ENCODE measurements at places on chromosomes 12 and 14.

DNA sequence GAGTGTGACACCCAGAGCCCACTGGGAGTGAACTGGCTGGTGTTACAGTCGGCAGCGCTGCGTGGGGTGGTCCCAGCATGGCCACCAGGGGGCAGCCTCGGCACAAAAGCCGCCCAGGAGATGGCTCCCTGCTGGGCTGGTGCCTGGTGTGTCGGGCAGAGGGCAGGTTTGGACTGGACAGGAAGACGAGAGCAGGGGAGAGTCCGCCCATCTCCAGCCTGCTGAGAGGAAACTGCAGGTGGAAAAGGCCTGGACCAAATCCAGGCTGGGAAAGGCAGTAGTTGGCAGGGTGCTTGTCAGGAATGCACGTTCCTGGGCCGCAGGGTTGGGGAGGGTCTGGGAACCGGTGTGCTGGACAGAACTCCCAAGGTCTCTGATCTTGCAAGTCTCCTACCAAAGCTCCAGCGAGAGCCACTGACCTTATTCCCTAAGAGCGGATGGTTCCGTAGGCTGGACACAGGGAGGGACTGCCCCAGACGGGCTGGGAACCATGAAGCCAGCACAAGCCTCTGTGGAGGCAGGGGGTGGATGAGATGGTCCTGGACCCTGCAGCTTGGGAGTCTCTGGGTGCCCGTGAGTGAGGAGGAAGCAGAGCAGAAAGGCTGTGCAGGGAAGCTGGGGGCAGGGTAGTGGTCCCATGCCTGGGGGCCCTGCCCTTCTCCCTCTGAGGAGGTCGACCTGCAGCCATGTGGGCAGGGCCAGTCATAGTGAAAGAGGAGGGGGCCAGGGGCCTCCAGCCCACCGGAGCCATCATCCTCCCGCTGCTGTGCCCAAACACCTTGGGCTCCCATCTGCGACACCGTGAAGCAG lies 1.8 kb downstream of the AHNAK2 start:
- peak; percentile 80 for DNase-seq

GRCh38 chr12:54060975-54061778 lies 7.5 kb downstream of the HOXC4 start:
- DNase-seq, result no peak

DNA sequence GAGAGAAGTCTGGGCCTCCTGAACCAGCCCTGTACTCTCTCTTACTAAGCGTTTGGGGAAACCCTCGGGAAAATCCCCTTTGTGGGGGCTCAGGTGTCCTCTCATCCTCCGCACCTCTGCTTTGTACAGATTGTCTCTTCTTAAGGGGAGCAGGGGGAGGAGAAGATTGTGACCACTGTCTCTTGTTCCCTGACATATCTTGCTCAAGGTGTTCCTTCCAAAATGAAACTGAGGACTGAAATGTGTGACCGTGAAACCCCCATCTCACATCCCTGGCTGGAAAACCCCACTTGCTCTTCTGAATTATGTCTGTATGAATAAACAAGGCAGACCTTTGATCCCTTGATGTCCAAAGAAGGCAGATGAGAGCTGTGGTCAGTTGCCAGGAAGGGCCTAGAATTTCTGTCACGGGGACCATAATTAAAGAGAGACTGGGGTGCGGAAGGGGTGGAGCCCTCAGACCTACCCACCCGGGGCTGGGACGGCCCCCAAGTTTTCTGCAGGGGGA lies 369.8 kb downstream of the AACS start:
- no peak for DNase-seq

DNA sequence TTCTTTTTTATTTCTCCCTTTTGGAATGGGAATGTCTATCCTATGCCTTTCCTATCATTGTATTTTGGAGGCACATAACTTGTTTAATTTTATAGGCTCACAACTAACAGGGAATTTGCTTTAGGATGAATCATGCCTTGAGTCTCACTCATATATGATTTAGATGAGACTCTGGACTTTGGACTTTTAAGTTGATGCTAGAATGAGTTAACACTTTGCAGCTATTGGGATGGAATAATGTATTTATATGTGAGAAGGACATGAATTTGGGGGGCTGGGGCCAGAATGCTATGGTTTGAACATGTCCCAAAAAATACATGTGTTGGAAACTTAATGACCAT lies 365.3 kb downstream of the ZFP36L1 start:
- DNase-seq, result no peak

DNA sequence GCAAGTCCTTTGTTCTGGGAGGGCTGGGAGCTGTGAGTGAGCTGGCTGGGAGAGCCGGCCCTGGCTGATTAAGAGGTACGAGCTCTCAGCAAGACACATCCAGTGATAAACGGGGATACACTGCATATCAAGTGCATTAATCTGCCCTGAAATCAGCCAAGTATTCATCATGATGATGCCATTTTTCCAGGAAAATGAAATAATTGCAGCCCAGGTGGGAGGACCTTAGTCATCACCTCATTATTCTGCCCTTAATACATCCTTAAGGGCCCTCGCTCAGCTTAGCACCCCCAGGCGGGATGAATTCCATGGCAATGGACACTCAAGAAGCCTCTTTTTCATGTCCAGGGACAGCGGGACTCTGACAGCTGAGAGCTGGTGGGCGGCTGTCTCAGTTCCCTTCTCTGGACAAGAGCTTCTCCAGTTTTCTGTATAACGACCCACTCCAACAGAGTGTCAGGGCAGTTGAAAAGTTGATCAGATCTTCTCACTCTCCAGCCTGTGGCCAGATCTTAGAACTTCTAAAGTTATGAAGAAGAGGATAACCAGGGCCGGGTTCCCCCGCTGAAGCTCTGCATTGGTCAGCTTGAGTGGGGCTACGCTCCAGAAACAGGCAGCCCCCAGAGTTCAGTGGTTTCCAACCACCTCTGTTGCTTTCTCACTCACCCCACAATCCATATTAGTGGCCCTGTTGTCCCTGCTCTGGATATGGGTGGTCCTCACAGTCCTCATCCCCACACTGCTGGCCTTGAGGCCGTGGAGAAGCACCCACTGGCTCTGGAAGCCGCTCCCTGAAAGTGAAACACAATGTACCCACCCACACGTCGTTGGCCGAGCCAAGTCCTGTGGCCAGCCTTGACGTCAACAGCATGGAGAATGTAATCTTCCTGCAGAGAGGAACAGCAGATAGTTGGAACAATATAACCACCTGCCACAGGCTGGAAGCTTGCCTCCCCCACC lies 306.2 kb upstream of the DIO3 start:
- DNase-seq, result no peak

DNA sequence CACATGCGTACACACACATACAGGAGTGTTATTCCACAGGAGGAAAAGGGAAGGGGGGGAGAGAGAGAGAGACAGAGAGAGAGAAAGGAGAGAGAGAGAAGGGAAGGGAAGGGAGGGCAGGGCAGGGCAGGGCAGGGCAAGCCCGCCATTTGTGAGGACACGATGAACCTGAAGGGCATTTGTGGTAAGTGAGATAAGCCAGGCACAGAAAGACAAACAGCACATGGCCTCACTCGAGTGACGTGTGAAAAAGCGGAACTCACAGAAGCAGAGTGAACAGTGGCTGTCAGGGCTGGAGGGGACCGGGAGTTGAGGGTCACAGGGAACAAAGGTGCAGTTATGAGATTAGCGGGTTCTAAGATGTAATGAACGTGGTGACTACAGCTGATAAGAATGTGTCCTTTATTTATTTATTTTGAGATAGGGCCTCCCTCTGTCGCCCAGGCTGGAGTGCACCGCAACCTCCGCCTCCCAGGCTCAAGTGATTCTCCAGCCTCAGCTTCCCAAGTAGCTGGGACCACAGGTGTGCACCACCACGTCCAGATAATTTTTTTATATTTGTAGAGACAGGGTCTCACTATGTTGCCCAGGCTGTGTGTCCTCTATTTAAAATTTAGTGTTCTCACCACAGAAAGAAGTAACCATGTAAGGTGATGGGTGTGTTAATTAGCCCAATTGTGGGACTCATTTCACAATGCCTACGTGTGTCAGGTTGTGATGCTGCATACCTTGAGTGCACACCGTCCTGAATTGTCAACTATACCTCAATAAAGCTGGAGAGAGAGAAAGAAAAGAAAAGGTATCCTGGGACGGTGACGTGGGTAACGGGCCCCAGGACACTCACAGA lies 18.7 kb upstream of the FBRSL1 start:
- no peak for DNase-seq

- DNase-seq, result no peak
Observed at GRCh38 chr14:90602088-90602687, 205.4 kb downstream of the CALM1 start.

All from A172 (cell line).